ENCODE measurements at places on chromosomes 16 and 17.
A peak's percentile ranks its signal among the peaks of the same experiment; 100 is the strongest.

GRCh38 chr17:65154770-65155589 is 17.8 kb downstream of the RGS9 start:
- DNase-seq = peak; percentile 77

DNA sequence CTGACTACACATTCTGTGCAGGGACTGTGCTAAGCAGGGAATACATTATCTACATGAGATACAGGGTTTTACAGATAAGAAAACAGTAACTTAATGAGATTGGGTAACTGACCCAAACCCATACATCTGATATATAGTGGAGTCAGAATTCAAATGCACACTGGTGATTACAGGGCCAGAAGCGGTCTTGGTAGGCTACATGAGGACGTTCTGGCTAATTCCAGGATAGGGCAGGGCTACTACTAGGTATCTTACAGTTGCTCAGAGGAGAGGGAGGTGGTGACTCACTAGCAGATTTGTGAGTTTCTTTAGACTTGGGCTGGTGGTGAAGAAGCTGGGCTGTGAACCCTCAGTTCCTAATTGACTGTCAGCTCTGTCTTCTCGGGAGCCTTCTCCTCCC is 21.4 kb downstream of the TRIM16 start:
- DNase-seq = no peak

- DNase-seq = no peak
These were observed 222.8 kb upstream of the SDK2 start for GRCh38 chr17:73867056-73867455.

DNA sequence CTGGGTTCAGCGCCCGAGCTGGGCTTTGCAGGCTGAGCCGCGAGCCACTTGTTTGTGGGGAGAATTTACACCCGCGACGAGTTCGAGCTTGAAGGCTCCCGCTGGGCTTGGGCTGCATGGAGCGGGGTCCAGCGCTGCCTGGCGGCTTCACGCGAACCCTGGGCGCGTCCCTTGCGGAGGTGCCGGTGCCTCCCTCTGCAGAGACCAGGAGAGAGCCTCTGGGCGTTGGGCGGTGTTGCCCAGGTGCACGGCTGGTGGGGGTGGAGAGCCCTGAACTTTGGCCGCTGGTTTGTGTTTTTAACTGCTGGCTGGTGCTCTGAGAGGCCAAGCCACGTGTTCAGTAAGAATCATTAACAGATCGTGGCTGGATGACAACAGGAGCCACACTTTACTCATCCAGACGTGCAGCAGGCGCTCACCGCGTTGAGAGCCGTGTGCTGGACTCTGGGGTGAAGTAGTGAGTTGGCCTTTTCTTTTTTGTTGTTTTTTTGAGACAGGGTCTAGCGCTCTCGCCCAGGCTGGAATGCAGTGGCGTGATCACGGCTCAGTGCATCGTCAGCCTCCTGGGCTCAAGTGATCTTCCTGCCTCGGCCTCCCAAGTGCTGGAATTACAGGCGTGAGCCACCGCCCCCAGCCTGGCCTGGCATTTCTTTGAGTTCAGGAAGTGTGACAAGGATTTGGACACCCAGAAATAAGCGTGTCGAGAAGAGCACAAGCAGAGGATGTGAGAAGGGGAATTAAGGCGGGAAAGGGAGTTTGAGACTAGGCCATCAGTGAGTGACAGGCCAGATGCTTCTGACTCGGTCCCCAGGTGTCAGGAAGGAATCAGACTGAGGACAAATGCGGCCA is 827 bp downstream of the CDK10 start:
- DNase-seq = no peak

GRCh38 chr16:78445818-78446217 is 346.4 kb downstream of the WWOX start:
- no peak for DNase-seq

DNA sequence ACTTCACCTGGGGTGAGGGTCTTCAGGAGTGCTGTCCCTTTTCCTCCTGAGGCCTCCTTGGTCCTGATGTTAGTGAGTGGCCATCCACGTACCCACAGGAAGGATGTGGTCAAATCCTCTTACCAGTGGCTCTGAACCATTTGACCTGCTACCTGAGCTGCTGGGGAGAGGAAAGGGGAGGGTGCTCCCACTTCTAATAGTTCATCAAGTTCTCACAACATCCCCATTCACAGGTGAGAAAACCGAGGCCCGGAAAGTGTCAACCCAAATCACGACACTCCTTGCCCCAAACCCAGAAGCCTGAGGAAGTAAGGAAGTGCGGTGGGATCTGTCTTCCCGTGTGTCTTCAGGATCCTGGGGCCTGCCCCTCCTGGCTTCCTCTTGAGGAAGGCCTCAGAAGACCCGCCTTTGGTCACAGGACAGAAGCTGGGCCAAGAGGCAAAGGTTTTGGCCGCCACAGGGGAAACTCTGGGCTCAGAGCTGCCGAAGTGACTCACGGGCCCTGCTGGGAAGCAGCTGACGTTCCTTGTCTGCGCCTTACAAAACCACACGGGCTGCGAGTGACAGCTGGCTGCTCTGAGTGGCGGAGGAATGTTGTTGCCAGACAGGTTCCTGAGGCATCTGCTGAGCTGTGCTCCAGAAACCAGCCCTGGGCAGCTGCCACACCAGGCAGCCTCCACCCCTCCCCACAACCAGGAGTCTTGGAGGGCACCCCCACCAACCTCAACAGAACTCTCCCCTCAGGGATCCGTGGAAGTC is 13.9 kb upstream of the KIFC3 start:
- peak; percentile 91 for DNase-seq

GRCh38 chr16:31875112-31875803 is 1.7 kb downstream of the ZNF267 start:
- no peak for DNase-seq

DNA sequence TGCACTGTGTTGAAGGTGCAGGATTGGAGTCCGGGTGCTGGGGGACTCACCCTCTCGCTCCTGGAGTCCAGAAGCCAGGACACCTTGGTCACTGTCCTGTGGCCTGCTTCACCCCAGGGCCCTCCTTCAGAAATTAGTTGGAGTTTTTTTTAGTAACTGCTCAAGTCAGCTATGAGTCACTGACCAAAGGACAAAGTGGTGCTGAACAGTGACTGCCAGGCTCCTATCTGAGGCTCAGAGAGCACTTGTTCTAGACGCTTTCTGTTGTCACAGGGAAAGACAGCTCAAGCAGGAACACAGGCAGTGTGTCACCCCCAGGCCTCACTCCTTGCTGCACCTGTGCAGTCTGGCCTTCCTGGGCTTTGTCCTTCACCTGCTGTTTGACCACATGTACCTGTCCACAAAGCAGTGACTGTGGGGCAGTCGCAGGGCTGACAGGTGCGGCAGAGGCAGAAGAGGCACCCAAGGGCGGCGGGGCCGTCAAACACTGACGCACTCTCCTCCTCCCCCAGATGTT is 4.1 kb upstream of the FAAP100 start:
- no peak for DNase-seq

- DNase-seq = no peak
These were observed 27.4 kb downstream of the RAB11FIP4 start for GRCh38 chr17:31418773-31419350.

DNA sequence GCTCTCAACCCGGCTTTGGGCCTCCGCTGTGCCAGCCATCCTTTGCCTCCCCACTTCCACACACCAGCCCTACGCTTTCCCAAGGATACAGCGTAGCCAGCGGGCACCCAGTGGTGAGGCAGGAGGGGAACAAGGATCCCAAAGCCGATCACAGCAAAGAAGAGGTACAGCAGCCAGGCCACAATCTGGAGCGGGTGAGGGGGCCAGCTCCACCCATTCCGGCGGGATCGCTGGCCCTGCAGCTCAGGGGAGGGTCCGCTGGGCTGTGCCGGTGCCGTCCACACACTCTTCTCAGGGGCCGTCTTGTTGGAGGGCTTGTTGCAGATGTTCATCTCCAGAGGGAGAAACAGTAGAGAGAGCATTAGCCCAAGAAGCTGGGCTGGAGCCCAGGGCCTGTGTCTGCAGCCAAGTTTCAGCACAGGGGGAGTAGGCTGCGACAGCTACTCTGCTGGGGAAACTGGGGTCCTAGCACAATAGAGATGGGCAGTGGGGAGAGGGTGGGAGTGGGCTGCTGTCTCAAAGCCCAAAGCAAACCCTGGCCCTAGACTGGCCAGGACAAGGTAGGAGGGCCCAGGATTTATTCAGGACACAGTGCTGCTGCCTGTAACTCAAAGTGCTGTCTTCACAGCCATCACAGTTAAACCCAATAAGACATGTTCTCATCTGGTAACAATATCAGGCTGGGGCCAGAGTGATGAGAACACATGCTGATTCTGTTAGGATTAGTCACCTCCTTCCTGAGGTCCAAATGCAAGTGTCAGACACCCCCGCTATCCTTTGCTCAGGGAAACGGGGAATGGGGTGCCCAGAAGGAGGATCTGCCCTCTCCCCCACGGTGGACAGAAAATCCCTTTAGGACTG is 9.9 kb downstream of the ZDHHC1 start:
- DNase-seq = no peak

DNA sequence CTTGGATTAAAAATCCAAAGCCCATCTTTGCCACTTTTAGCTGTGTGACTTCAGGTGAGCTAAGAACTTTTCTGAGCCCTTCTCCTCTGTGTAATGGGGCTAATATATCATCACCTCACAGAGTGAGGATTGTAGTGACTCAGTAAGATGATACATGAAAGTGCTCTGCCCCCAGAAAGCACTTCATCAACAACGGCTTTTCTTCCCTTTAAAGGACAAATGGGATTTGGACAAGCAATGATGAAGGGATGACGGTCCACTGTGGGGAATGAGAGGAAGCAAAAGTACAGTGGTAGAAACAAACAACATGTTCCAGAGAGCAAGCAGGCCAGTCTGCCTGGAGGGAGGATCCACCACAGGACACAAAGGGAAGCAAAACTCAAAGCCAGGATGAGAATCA is 14.3 kb upstream of the TMED6 start:
- no peak for DNase-seq

DNA sequence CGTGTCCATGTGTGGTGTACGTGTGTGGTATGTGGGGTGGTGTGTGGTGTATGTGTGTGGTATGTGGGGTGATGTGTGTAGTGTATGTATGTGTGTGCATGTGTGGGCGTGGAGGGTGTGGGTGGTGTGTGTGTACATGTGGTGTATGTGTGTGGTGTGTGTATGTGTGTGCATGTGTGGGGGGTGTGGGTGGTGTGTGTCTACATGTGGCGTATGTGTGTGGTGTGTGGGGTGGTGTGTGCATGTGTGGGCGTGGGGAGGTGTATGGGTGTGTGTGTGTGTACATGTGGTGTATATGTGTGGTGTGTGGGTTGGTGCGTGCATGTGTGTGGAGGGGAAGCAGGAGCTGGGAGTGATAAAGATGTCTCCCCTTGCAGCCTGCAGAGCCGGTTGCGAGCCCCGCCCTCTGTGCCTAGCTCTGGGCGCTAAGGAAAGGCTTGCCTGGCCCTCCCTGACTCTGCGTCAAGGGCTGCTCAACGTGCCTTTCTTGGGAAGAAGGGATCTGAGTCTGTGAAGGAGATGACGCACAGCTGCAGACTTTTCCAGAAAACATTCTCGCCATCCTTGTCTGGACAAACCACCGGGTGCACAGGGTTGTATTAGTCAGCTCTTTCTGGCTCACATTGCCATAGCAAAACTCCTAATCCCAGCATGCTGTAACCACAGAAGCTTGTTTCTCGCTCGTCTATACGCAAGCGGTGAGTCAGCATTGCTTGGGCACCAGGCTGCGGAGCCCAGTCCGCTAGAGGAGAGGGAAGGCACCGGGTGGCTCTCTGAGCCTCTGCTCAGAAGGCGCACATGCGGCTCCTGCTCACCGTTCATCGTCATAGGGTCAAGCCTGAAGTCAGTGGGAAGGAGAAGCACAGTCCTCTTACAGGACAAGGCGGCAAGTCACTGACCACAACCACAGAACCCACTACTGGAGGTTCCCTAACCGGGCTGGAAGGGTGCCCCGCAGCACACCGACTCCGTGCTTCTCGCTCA is 2.0 kb upstream of the CD300H start:
- DNase-seq = no peak

GRCh38 chr16:87067836-87068761 is 249.1 kb downstream of the C16orf95 start:
- no peak for DNase-seq

All from NCI-H524 treated with DMSO at 0.1 percent for 48 hours (cell line).